ENCODE measurements at places on chromosomes 16 and 17.

DNA sequence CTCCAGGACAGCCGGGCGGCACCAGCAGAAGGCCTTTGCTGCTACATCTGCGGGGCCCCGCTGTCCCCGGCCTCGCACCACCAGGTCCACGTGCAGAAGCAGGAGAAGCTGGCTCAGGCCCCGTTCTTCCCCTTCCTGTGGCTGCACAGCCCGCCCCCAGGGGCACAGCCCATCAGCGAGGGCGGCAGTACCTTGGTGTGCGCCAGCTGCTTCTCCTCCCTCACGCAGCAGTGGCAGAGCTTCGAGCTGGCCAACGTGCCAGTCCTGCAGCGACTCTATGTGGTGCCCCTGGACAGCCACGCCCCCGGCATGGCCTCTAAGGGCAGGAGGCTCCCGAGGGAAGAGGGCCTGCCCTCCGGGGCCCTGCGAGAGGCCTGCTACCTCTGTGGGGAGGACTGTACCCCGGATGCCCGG lies 58.3 kb upstream of the CIBAR2 start:
- no peak for DNase-seq

- no peak for DNase-seq
Measured at GRCh38 chr17:42526031-42526444, 10.0 kb upstream of the NAGLU start.

DNA sequence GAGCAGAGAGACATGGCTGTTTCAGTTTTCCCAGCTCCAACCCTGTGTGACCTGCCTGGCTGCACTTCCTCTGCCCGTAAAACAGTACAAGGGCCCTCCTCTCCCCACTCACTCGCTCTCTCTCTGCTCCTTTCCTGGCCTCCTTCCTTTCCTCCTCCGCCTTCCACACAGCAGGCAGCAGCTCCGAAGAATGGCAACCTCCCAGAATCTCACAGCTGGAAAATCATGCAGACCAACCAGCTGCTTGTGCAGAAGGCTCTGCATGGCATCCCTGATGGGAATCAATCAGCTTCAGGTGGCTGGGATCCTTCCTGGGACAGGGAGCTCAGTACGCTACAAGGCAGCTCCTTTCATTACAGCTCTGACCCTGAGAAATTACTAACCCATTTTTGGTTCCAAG lies 27.4 kb downstream of the TMEM132E start:
- DNase-seq = no peak

- no peak for DNase-seq
Measured at GRCh38 chr17:4267402-4267801, 3.6 kb upstream of the ANKFY1 start.

DNA sequence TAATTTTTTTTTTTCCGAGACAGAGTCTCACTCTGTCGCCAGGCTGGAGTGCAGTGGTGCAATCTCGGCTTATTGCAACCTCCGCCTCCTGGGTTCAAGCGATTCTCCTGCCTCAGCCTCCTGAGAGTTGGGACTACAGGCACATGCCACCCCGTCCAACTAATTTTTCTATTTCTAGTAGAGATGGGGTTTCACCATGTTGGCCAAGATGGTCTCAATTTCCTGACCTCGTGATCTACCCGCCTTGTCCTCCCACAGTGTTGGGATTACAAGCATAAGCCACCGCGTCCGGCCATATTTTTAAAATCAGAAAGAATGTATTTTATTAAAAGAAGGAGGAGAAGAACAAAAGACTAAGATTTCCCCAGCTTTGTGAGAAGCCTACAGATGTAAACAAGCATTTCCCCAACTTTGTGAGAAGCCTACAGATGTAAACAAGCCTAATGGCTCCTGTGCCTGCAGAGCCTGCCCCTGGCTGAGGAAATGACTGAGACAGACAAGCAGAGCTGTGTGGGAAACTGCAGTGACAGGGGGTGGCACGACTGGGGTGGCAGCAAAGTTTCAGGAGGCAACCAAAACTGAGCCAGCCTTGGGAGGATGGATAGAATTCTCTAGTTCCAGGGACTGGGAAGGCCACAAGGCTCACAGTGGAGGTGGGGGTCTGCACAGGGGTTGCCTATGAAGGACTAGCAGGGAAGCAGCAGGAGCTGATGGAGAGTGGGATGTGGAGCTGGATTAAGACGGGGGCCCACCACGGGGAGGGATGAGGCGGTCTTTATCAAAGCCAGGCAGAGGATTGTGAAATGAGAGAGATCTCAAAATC lies 22.9 kb downstream of the TOP3A start:
- DNase-seq = no peak

DNA sequence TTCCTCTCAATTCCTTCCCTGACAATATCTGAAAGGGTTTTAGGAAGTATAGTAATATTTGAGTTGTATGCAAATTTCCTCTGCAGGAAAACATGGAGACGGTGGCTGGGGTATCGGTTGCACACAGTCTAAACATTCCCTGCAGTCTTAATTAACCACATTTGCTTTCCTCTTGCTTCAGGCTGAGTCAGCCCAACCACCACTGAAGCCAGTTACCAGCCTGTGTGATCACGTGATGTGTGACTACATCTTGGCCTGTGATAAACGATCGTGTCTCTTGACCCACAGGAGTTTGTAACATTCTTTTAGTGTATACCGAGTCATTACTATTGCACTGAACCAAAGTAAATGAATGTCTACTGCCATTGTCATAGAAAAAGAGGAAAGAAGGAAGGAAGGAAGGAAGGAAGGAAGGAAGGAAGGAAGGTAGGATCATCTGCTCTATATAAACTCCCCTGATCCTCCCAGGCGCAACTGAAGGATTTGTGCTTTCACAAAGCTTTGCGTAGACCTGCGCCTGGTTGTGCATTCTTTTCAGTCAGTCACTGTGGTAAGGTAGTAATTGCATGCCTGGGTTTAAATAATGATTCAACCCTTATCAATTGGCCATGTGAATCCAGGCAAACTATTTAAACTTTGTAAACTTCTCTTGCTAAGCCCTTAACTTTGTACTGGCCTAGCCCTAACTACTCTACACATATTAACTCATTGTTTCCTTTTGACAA lies 280.6 kb upstream of the SALL1 start:
- peak; percentile 54 for DNase-seq

DNA sequence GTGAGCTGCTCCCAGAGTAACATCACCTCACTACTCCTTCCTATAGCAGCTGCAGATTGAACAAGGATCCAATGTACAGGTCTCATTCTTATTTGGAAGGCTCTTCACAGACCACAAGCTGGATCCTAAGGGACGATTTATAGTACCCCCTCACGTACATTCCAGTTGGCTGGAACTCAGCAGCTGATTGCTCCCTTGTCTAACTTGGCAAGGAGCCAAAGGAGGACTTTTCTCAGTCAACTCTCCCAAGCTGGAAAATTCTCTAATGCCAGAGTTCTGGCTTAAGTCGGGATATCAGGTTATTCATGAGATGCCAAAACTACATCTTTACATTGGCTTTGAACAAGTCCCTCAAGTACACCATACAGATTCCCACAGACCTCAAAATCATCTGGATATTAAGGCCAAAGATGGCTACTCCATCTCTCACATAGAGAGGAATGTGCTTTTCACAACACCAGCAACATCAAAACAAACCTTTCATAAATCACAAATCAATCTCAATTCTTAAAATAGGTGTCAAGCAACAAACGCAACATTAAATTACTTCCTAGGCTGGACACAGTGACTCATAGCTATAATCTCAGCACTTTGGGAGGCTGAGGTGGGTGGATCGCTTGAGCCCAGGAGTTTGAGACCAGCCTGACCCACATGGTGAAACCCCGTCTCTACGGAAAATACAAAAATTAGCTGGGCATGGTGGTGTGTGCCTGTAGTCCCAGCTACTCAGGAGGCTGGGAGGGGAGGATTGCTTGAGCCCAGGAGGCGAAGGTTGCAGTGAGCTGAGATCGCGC lies 39.3 kb downstream of the SMG6 start:
- no peak for DNase-seq

DNA sequence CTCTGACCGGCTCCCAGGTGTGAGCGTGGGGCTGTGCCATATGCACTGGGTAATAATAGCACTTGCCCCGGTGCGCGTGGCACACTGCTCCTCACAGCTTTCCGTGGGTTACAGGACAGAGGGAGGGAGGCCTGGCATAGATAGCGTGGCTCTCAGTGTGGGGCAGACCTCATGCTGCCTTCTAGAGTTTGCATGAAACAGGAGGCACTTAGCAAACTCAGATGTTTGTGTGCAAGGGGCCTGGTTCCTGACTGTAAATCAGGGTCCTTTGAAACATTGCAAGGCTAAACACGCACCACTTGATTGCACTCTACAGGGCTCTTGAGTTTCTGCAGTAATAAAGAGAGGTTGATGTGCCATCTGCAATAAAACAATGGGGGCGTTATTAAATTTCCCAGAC lies 101.7 kb downstream of the RPTOR start:
- no peak for DNase-seq

DNA sequence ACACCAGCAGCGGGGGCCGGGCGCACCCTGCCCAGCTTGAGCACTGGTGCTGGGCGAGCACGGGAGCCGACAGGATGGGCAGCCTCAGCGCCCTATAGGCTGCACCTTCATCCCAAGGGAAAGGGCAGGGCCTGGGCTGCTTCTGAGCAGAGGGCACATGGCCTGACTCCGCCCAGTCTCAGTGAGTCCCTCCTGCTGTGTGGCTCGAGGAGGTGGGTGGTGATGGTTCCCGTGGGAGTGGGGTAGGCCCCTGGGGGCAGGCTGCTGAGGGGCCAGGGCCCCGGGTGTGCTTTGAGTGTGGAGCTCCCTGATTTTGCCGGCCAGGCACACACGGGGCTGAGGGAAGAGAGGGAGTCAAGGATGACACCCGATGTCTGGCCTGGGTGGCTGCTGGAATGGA lies 37.9 kb downstream of the TSC2 start:
- no peak for DNase-seq

- DNase-seq = no peak
Measured at GRCh38 chr16:79158337-79158736, 442.2 kb downstream of the MAF start.

GRCh38 chr17:38751144-38751807 lies 1.3 kb upstream of the PSMB3 start:
- DNase-seq = no peak

DNA sequence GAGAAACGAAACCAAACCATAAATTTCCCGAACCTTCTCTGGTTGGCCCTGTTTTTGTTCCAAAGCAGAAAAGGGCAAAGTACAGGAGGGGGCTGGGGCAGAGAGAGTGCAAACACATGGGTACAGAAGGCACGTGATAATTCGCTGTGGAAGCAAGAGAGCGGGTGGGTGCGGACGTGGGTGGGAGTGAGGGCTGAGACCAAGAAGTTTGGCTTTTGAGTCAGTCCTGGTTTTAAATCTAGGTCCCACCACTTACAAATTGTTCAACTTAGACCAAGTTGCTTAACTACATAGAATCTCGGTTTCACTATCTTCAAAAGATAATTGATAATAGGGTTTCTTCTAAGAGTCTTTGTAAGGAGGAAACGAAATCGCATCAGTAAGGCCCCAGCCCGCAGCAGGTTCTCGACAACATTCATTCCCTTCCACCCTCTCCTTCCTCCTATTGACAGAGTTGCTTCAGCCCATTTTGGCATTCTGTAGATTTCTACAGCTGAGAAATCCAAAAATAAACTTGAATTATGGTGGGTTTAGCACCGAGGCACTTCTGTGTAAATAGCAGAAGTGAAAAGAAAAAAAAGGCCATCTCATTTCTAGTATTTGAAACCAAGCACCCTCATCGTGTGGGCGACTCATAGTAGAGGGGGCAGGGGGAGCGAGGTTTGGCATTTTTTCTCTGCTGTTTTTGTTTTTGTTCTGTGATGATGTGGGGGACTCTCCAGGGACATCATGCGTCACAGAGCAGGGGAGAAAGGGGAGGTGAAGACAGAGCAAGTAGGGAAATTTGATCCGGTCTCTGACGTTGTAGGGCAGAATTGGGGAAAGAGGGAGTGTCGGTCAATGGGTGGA lies 33.6 kb upstream of the CCR7 start:
- DNase-seq = peak; percentile 21

DNA sequence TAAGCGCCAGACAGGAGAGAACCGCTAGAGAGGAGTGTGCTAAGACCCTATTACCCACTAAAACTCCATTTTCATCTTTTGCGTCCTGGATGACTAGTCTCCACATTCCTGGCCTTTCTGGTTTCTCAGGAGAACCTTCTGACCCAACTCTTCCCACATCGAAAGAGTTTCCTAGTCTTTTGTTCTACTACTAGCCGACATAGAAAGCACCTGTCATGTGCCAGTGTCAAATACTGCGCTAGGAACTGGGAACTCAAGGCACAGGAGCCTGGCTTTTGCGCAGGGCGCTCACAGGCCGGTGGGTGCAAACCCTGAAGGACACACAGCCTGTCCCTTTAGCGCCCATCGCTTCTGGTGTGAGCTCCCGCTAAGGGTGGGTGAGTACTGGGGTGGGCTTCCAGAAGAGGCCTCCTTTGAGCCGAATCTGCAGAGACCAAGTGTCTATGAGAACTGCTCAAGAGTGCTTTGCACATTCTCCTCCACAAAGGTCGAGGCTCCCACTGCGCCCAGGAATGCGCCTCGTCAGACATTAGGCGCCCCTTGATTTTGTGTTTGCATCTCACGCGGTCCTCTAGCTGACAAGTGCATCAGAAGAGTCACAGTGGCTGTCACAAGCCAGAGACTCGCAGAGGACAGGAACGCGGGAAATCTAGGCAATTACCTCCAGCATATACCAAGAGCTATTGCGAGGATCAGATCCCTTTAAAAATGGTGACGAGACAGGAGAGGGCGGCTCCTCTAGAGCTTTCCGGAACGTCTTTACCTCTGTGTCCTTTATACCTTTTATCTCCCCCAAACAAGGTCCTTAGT lies 2.0 kb upstream of the PSMB3 start:
- DNase-seq = no peak

GRCh38 chr17:41602524-41602923 lies 10.0 kb downstream of the KRT16 start:
- no peak for DNase-seq

- DNase-seq = no peak
Measured at GRCh38 chr17:47850692-47851573, at the start of gene SP6. Gene SP6, minus strand, starts transcription at chr17:47851163. Its CDS starts 2,734 bp downstream, at chr17:47848429.

DNA sequence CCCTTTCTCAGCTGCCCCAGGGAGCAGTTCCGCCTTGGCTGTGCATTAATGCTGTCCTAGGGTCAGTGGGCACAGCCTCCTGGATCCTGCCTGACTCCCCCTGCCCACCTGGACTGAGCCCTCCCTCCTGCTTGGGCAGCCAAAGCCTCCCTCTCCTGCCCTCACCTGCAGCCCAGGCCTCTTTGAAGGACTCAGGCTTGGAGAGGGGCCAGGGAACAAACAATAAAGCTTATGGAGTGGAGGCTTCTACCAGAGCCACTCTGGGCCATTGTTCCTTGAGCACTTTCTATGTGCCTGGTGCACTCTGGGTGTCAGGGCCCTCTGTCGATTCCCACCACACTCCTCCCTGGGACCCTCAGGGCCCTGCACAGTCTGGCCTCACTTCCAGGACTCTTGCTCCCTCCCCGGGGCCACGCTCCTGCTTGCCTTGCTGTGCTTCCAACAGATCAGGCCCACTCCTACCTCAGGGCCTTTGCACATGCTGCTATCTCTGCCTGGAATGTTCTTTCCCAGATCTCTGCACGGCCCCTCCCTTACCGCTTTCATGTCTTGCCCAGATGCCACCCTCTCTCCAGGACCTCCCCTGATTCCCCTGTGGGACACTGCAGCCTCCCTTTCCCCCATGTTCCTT lies 5.0 kb downstream of the KCNJ12 start:
- DNase-seq = no peak

- DNase-seq = no peak
Measured at GRCh38 chr17:38900978-38901656, 24.3 kb upstream of the LASP1NB start.

GRCh38 chr16:80569440-80570105 lies 28.8 kb downstream of the DYNLRB2 start:
- DNase-seq = no peak

GRCh38 chr17:34851961-34852540 lies 109.2 kb downstream of the CCT6B start:
- DNase-seq = no peak

- DNase-seq = no peak
Measured at GRCh38 chr17:49121696-49122292, 10.8 kb upstream of the B4GALNT2 start.
